Vagina (tissue), 2 donors: ENCODE measurements at places on chromosomes 12 and 14. TPM values are rescaled to one million over a fixed set of nuclear protein-coding genes. Genes with fewer than 3 reads are reported as not detected.
A peak's percentile ranks its signal among the peaks of the same experiment; 100 is the strongest.

- peaks cover 20% of the 10 kb centered on the region for H3K36me3 ChIP-seq
- no peak overlapping the region for H3K27ac ChIP-seq
- no peak for DNase-seq
- no peak overlapping the region for H3K4me3 ChIP-seq
- H3K27me3 ChIP-seq, result no peaks in the 10 kb centered on the region
Observed at GRCh38 chr12:101759396-101760047, 20.3 kb upstream of the SYCP3 start.

The STAT2 gene
- 109 TPM for total RNA-seq

DNA sequence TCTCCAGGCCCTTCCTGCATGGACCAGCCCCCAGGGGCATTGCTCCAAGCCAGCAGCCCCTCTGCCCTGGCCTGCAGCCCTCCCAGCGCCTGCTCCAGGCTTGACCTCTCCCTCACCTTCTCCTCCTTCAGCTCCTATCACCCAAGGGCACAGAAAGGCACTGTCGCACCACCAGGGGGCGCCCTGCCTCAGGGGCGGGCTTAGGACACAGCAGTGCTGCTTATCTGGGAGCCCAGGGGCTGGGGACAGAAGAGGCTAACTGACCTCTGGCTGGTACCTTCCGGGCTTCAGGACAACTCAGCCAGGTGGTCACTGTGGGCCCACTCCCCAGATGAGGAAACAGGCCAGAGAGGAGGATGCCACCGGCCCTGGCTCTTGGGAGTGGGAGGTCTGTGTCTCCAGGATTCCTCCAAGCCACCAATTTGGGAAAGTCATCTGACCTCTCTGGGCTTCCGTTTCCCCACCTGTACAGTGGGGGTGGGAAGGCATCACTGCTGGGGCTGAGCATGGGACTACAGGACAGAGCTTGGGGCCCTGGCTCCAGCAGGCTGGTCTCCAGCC is 25.3 kb upstream of the GPR132 start:
- H3K4me1 ChIP-seq, result peaks cover 61% of the 10 kb centered on the region
- H3K4me3 ChIP-seq, result no peak overlapping the region
- no peak for DNase-seq
- no peaks in the 10 kb centered on the region for H3K27me3 ChIP-seq
- H3K36me3 ChIP-seq, result no peaks in the 10 kb centered on the region

- no peak overlapping the region for H3K27ac ChIP-seq
Observed at GRCh38 chr12:95102916-95103671, 29.7 kb upstream of the NR2C1 start.

The LYSET gene
- 6.4 TPM for total RNA-seq

The NXPH4 gene
- total RNA-seq, result 3.2 TPM

The DHRS4L2 gene
- total RNA-seq, result 16.7 TPM

GRCh38 chr12:4168036-4168435 is 105.5 kb upstream of the CCND2 start:
- DNase-seq, result no peak
- no peaks in the 10 kb centered on the region for H3K27me3 ChIP-seq
- no peak overlapping the region for H3K27ac ChIP-seq

- H3K4me1 ChIP-seq, result no peaks in the 10 kb centered on the region
- H3K4me3 ChIP-seq, result no peak overlapping the region
- DNase-seq, result no peak
- no peaks in the 10 kb centered on the region for H3K36me3 ChIP-seq
Observed at GRCh38 chr12:102702447-102703114, 214.5 kb downstream of the PAH start.

The DEPDC4 gene
- not detected for total RNA-seq

- no peak overlapping the region for H3K27ac ChIP-seq
- no peaks in the 10 kb centered on the region for H3K36me3 ChIP-seq
- no peak overlapping the region for H3K4me3 ChIP-seq
- DNase-seq, result no peak
- H3K4me1 ChIP-seq, result peaks cover 19% of the 10 kb centered on the region
Observed at GRCh38 chr14:63508033-63508432, 35.1 kb downstream of the PPP2R5E start.

DNA sequence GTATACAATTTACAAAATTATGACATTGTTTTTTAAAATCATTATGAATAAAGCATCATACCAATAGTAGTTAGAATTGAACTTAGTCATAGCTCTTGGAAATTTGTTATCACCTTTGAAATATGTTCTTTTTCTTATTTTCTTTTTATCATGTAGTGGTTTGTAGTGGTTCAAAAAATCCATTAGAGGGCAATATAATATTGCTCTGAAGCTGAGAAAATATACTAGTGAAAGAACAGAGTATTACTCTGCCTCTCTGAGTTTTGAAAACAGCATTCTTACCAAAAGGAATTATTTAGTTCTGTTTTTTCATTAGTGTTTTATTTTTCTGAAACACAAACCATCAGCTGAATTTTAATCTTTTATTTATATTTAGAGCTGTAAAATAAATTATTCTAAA is 76.2 kb downstream of the PDZRN4 start:
- H3K27me3 ChIP-seq, result no peaks in the 10 kb centered on the region
- no peak overlapping the region for H3K4me3 ChIP-seq
- H3K4me1 ChIP-seq, result no peaks in the 10 kb centered on the region
- H3K27ac ChIP-seq, result no peak overlapping the region

The SSPN gene
- total RNA-seq, result 44.7 TPM

GRCh38 chr12:2332947-2333346 is 280.2 kb downstream of the CACNA1C start:
- H3K36me3 ChIP-seq, result no peaks in the 10 kb centered on the region
- H3K4me1 ChIP-seq, result peaks cover 32% of the 10 kb centered on the region
- H3K4me3 ChIP-seq, result no peak overlapping the region
- DNase-seq, result no peak
- H3K27ac ChIP-seq, result peak overlapping the region; percentile 9
- no peaks in the 10 kb centered on the region for H3K27me3 ChIP-seq

The KRT75 gene
- total RNA-seq, result not detected

- H3K4me3 ChIP-seq, result no peak overlapping the region
- H3K27ac ChIP-seq, result no peak overlapping the region
- no peaks in the 10 kb centered on the region for H3K36me3 ChIP-seq
- no peaks in the 10 kb centered on the region for H3K4me1 ChIP-seq
Observed at GRCh38 chr14:64324895-64325294, 30.7 kb upstream of the ESR2 start.

The TRPV4 gene
- total RNA-seq, result 5.6 TPM

The OR4E2 gene
- total RNA-seq, result not detected

DNA sequence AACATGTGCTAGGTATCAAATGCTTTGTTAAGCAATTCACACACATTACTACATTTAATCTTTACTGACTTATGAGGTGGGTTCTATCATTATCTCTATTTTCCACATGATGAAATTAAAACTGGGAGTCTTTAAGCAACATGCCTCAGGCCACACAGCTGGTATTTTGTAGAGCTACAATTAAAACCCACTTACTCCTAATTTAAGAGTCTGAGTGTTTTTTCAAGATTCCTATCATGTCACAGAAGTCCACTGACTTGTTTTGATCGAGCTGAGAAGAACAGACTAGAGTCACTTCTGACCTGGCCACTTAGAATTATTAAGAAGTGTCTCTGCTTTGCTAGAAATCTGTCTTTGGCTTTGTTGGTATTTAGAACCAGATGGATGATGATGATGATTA is 670.7 kb downstream of the NRXN3 start:
- H3K27ac ChIP-seq, result no peak overlapping the region
- no peaks in the 10 kb centered on the region for H3K4me1 ChIP-seq
- DNase-seq, result no peak
- H3K27me3 ChIP-seq, result no peaks in the 10 kb centered on the region
- H3K4me3 ChIP-seq, result no peak overlapping the region

GRCh38 chr14:30227876-30228275 is 300.2 kb upstream of the PRKD1 start:
- H3K4me3 ChIP-seq, result no peak overlapping the region
- H3K27me3 ChIP-seq, result no peaks in the 10 kb centered on the region
- H3K27ac ChIP-seq, result no peak overlapping the region
- H3K4me1 ChIP-seq, result peaks cover 23% of the 10 kb centered on the region
- no peak for DNase-seq

- no peak overlapping the region for H3K27ac ChIP-seq
- no peaks in the 10 kb centered on the region for H3K27me3 ChIP-seq
- H3K4me3 ChIP-seq, result no peak overlapping the region
- DNase-seq, result no peak
- H3K36me3 ChIP-seq, result no peaks in the 10 kb centered on the region
Observed at GRCh38 chr12:63228853-63229252, 77.9 kb upstream of the AVPR1A start.

DNA sequence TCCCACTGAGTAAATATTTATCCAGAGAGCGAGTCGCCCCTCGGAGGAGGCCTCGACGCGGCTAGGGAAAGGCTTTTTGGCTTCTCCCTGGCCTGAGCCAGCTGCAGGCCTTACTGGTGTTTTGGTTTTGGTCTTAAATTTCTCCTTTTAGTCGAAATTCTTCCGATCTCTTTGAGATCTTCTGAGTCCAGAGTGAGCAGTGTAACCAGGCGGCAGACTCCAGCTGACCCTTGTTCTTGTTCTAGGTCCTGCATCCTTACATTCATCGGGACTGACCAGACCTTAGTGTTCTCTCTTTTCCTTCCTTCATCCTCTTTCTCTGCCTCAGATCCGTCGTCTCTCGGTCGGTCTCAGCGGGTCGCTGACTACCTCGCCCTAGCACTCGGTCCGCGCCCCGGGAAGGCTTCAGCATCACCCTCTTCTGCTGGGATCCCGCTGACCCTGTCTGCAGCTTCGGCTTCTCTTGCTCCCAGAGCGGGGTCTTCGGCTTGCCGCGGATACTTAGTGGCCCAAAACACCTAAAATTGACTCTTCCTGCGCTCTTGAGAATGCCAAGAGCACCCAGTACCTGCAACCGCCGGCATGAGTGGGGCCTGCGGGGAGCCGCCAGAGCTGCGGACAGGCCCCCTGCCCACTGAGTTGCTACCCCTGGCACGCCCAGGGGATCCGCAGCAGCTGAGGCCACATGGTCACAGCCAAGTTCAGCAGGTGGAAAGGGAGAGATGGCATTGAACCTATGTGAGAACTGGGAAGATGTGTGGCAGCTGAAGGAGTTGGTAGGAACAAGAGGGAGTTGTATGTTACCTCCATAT is 2.4 kb upstream of the PAX9 start:
- no peak overlapping the region for H3K27ac ChIP-seq
- peaks cover 42% of the 10 kb centered on the region for H3K27me3 ChIP-seq
- H3K4me3 ChIP-seq, result no peak overlapping the region
- no peaks in the 10 kb centered on the region for H3K36me3 ChIP-seq
- DNase-seq, result no peak
- H3K4me1 ChIP-seq, result peaks cover 66% of the 10 kb centered on the region

DNA sequence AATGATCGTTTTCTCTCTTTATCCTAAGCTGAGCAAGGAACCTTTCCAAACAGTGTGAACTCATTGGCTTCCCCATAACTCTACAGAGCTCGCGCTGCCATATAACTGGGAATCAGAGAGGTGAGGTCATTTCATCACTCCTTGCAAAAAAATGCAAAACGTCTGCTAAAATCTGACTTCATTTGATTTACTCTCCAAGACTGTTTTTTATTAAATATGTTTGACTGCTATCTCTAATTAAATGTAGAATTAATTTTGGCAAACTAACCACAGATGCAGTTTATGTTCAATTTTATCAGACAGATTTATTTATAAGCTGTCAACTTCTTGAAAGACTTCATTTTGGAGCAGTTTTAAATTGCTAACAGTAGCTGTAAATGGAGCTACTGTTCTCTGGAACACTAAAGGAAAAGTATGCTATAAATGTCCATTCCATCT is 131.6 kb upstream of the SOX5 start:
- no peaks in the 10 kb centered on the region for H3K27me3 ChIP-seq
- H3K27ac ChIP-seq, result no peak overlapping the region
- H3K4me3 ChIP-seq, result no peak overlapping the region
- no peak for DNase-seq

DNA sequence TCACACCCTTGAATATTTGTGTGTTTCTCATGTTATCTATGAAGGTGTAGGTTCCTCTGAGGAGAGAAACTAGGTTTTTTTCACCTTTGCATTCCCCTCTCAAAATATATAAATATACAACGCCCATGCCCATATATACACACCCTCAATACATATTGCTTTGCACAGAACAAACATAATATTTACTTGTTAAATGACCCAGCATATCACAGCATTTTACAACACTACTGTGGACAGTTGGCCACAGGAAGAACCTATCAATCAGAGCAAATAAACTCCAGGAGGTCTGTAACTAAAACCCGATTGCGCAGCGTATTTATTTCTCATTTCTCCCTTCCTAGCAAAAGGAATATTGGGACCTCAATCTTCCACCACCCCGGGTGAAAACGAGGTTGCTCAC is 196.0 kb downstream of the SLC5A8 start:
- H3K4me3 ChIP-seq, result no peak overlapping the region
- no peak overlapping the region for H3K27ac ChIP-seq
- no peak for DNase-seq
- H3K4me1 ChIP-seq, result no peaks in the 10 kb centered on the region
- no peaks in the 10 kb centered on the region for H3K27me3 ChIP-seq
- no peaks in the 10 kb centered on the region for H3K36me3 ChIP-seq

GRCh38 chr12:83388551-83388950 is 701.8 kb downstream of the TMTC2 start:
- no peaks in the 10 kb centered on the region for H3K27me3 ChIP-seq
- no peak for DNase-seq
- H3K4me1 ChIP-seq, result no peaks in the 10 kb centered on the region
- H3K27ac ChIP-seq, result no peak overlapping the region
- H3K4me3 ChIP-seq, result no peak overlapping the region

- DNase-seq, result no peak
- no peak overlapping the region for H3K4me3 ChIP-seq
- H3K36me3 ChIP-seq, result no peaks in the 10 kb centered on the region
- no peaks in the 10 kb centered on the region for H3K4me1 ChIP-seq
- H3K27me3 ChIP-seq, result no peaks in the 10 kb centered on the region
Observed at GRCh38 chr12:104109446-104110271, 28.4 kb downstream of the NFYB start.

DNA sequence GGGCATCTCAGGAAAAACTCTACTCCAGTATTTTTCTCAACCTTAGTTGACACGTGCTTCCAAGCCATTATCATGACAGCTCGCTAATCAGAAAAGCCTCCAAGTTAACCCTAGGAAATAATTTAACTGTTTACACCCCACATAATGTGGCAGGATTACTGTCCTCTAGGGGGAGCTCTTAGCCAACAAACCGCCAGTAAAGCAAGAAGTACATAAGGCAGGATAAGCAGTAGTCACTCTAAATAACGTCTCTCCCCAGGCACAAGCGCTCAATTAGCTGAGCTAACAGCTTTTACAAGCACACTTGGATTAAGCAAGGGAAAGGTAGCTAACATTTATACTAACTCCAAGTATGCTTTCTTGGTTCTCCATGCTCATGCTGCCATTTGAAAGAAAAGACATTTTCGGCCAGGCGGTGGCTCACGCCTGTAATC is 22.8 kb downstream of the APOBEC1 start:
- H3K27ac ChIP-seq, result no peak overlapping the region
- H3K4me1 ChIP-seq, result no peaks in the 10 kb centered on the region
- H3K4me3 ChIP-seq, result no peak overlapping the region
- no peaks in the 10 kb centered on the region for H3K36me3 ChIP-seq
- no peak for DNase-seq
- no peaks in the 10 kb centered on the region for H3K27me3 ChIP-seq
